ENCODE measurements at places on chromosomes 12 and 14. TPM values are rescaled to one million over a fixed set of nuclear protein-coding genes. Genes with fewer than 3 reads are reported as not detected.

- DNase-seq, result no peak
- H3K4me3 ChIP-seq, result peak overlapping the region; percentile 50
- no peaks in the 10 kb centered on the region for H3K27me3 ChIP-seq
- H3K36me3 ChIP-seq, result no peaks in the 10 kb centered on the region
- peak overlapping the region; percentile 4 for H3K27ac ChIP-seq
These were observed 644 bp upstream of the PPP4R4 start for GRCh38 chr14:94173471-94173884.

- no peak overlapping the region for H3K4me3 ChIP-seq
- no peak for DNase-seq
- no peaks in the 10 kb centered on the region for H3K27me3 ChIP-seq
- H3K27ac ChIP-seq, result no peak overlapping the region
- no peaks in the 10 kb centered on the region for H3K36me3 ChIP-seq
These were observed 27.7 kb upstream of the ETFBKMT start for GRCh38 chr12:31631809-31632208.

DNA sequence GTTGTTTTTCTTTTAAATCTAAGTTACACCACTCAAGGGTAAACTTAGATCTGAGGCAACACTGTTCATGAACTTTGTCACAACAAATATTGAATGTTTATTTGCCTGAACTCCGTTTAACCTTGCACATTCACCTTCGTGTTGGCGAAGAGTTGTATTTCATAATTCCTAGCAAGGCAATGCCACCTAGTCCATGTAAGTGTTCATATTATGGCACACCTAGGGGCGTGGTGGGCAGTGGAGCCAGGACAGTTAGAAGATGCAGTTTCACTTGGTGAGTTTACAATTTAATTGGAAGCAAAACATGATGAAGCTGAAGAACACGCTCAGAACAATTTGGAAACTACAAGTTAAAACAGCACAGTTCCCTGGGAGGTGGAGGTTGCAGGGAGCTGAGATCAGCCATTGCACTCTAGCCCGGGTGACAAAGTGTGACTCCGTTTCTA is 30.4 kb upstream of the GNPNAT1 start:
- no peak for DNase-seq
- no peaks in the 10 kb centered on the region for H3K36me3 ChIP-seq
- no peaks in the 10 kb centered on the region for H3K27me3 ChIP-seq
- H3K4me1 ChIP-seq, result no peaks in the 10 kb centered on the region

DNA sequence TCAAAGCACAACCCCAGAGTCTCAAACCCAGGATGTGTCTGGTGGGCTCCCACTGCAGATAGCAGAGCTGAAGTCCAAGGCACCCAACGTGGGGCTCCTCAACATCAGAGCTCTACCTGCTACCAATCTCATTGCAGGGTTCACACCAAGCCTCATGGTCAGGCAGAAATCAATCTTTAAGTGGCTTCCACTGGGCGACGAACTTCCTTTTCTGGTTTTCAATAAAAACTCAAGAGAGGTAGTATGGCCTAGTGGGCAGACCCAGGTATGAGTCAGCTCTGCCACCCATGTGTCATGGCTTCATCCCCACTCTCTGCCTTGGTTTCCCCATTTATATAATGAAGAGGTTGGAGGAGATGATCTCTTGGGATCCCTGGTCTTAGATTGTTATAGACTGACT is 47.0 kb downstream of the BCL11B start:
- H3K4me1 ChIP-seq, result no peaks in the 10 kb centered on the region
- no peak for DNase-seq
- H3K27ac ChIP-seq, result no peak overlapping the region
- no peak overlapping the region for H3K4me3 ChIP-seq
- no peaks in the 10 kb centered on the region for H3K36me3 ChIP-seq
- H3K27me3 ChIP-seq, result no peaks in the 10 kb centered on the region

DNA sequence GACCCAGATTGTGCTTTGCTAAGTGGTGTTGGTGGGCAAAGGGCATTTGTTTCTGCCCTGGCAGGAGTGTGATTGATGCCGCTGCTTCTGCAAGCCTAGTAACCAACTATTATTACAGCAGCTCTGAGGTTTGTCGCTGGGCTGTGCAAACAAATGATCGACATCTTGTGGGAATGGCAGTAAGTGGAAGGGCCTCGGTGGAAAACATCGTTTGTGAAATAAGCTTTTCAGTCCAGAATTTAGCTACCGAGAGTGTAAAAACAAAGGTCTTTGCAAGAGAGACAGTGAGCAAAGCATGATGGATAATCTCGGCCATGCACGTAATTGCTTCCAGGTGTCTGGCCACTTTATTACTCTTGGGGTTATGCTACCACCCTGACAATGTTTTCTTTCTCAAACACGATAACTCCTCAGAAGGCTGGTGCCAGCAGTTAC is 397.7 kb upstream of the PRICKLE1 start:
- DNase-seq, result no peak
- H3K4me1 ChIP-seq, result no peaks in the 10 kb centered on the region
- no peak overlapping the region for H3K4me3 ChIP-seq
- H3K27me3 ChIP-seq, result no peaks in the 10 kb centered on the region

GRCh38 chr12:48925304-48926011 is at the start of gene FKBP11:
Gene FKBP11 (minus strand): TSS chr12:48925492. CDS start chr12:48925428, 64 bp downstream.
- peak; percentile 26 for DNase-seq
- H3K4me3 ChIP-seq, result peak within 1 kb of the TSS; percentile 53
- peaks cover 4% of the 10 kb centered on the region for H3K4me1 ChIP-seq
- H3K27ac ChIP-seq, result no peak within 1 kb of the TSS

DNA sequence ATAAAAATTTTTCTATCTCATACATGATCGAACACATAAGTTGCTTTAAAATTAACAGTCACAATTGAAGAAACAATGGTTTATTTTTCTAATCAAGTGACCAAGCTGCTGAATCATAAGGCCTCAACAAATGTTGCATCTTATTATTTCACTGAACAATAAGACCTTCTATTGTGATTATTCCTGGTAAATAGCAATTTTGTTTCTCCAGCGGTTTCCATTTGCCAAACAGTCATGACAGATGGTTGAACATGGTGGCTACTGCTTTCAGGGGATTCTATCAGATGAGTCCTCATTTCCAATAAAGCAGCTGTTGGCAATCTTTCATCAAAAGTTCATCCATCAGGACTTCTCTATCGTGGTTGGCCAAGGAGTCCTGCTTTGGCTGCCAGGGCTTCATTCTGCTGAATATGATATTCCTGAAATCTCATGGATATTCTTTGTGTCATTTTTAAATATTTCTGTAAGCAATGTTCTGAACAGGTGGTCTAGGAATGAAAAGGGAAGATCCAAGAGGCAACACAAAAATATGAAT is 13.0 kb downstream of the TOMM20L start:
- H3K27me3 ChIP-seq, result no peaks in the 10 kb centered on the region
- H3K27ac ChIP-seq, result no peak overlapping the region
- peaks cover 4% of the 10 kb centered on the region for H3K36me3 ChIP-seq

DNA sequence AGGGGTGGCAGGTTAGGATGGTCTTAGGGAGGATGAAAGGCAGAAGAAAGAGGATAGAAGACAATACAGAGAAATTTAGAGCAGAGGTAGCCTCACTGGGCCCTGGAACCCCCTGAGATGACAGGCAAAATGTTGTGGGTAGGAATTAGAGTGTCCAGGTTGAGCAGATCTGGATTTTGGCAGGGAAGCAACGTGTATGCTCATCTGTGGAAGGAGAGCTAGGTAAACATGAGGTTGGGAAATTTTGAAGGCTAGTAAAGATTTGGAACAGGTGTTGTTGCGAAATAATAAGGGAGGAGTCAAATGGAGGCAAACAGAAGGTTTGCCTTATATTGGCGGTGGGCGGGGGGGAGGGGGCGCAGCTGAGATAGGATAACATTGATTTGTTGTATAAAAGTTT is 5.3 kb downstream of the HSD17B6 start:
- DNase-seq, result no peak
- no peaks in the 10 kb centered on the region for H3K4me1 ChIP-seq
- no peak overlapping the region for H3K27ac ChIP-seq
- H3K36me3 ChIP-seq, result no peaks in the 10 kb centered on the region
- no peaks in the 10 kb centered on the region for H3K27me3 ChIP-seq
- no peak overlapping the region for H3K4me3 ChIP-seq

GRCh38 chr12:10033783-10034545 is 3.5 kb downstream of the CLEC9A start:
- H3K36me3 ChIP-seq, result no peaks in the 10 kb centered on the region
- H3K4me1 ChIP-seq, result no peaks in the 10 kb centered on the region
- no peaks in the 10 kb centered on the region for H3K27me3 ChIP-seq
- DNase-seq, result no peak
- H3K27ac ChIP-seq, result no peak overlapping the region

GRCh38 chr12:7638064-7638759 is 27.5 kb downstream of the APOBEC1 start:
- no peak overlapping the region for H3K27ac ChIP-seq
- DNase-seq, result no peak
- H3K4me3 ChIP-seq, result no peak overlapping the region
- no peaks in the 10 kb centered on the region for H3K27me3 ChIP-seq
- no peaks in the 10 kb centered on the region for H3K36me3 ChIP-seq

DNA sequence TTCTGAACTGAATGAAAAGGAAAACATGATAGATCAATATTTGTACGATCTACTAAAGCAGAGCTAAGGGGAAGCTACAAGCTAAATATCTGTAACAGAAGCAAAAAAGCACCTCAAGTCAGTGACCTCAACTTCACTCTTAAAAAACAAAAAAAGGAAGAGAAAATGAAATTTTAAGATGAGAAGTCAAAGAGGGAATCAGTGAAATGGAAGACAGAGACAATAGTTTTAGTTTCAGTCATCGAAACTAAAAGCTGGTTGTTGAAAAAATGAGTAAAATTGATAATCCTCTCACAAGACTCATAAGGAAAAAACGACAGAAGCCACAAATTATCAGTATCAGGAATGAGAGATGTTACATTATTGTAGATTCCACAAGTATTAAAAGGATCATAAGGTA is 11.9 kb upstream of the SLC2A13 start:
- H3K27me3 ChIP-seq, result no peaks in the 10 kb centered on the region
- H3K27ac ChIP-seq, result no peak overlapping the region
- no peak overlapping the region for H3K4me3 ChIP-seq
- H3K36me3 ChIP-seq, result no peaks in the 10 kb centered on the region
- no peak for DNase-seq

GRCh38 chr14:63993992-63994391 is 141.2 kb downstream of the SYNE2 start:
- H3K4me3 ChIP-seq, result no peak overlapping the region
- DNase-seq, result no peak
- H3K27me3 ChIP-seq, result no peaks in the 10 kb centered on the region

- H3K27ac ChIP-seq, result no peak overlapping the region
- DNase-seq, result no peak
- H3K4me1 ChIP-seq, result no peaks in the 10 kb centered on the region
- no peaks in the 10 kb centered on the region for H3K36me3 ChIP-seq
These were observed 72.3 kb downstream of the B4GALNT3 start for GRCh38 chr12:531951-532585.

- H3K4me1 ChIP-seq, result no peaks in the 10 kb centered on the region
- no peak overlapping the region for H3K4me3 ChIP-seq
- H3K27ac ChIP-seq, result no peak overlapping the region
- no peaks in the 10 kb centered on the region for H3K27me3 ChIP-seq
These were observed 16.5 kb downstream of the SIX1 start for GRCh38 chr14:60632777-60633176.

DNA sequence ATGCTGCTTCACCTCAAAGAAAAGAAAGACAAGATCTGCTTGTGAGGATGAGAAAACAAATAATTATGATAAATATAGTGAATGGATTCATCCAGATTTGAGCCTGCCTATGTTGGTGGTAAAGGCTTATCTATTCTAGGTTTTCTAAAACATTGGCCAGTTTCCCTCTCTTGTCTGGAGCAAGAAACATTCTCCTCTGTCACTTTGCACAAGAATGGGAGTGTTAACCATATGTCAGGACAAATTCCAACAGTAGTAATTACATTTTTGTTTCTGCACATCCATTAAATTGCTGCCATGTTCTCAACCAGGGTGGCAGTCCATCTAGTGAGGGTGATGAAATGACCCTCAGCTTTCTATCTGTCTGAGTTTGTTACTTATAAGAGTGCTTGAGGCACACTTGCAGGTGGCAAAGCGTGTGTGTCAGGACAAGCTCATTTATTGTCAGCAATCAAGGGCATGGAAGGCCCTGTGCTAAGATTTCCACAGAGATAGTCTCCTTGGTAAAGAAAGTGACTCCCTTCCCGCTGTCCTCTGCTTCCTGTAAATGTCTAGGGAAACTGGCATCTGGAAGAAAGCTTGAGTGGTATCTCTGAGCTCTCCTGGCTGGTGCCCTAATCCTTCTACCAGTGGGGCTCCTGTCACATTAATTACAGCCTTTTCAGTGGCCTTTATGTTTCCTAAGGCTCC is 502.1 kb upstream of the FLRT2 start:
- no peaks in the 10 kb centered on the region for H3K36me3 ChIP-seq
- H3K4me1 ChIP-seq, result no peaks in the 10 kb centered on the region
- no peak overlapping the region for H3K4me3 ChIP-seq
- no peaks in the 10 kb centered on the region for H3K27me3 ChIP-seq
- H3K27ac ChIP-seq, result no peak overlapping the region

GRCh38 chr14:21077672-21078071 is 7.6 kb downstream of the ARHGEF40 start:
- peaks cover 17% of the 10 kb centered on the region for H3K4me1 ChIP-seq
- no peak overlapping the region for H3K4me3 ChIP-seq
- peaks cover 4% of the 10 kb centered on the region for H3K36me3 ChIP-seq
- no peak for DNase-seq

DNA sequence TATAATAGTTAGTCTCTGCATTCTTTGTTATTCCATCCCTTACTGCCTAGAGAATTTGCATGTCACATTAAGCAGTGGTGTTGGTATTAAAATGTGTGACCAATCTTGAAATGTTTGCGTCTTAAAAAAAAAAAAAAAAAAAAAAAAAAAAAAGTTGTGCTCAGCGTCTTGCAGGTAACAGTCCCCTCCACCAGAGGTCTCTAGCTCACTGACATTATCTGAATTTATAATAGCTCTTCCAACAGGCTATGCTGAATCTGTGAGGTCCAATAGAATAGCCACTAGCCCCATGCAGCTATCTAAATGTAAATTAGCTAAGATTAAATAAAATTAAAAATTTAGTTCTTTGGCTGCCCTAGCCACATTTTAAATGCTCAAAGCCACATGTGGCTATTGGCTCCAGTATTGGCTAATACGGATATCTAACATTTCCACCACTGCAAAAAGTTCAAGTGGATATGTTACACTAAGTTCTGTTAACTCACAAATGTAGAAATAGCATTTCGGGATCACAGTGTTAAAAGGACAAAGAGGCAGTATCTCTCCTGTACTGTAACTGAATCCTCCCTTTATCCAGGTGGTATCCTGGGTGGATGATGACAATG is 28.7 kb downstream of the NKX2-8 start:
- peak; percentile 16 for DNase-seq
- H3K27me3 ChIP-seq, result no peaks in the 10 kb centered on the region
- H3K27ac ChIP-seq, result no peak overlapping the region
- H3K36me3 ChIP-seq, result no peaks in the 10 kb centered on the region

GRCh38 chr14:100832311-100832960 is 6.5 kb downstream of the MEG3 start:
- no peaks in the 10 kb centered on the region for H3K4me1 ChIP-seq
- peaks cover 11% of the 10 kb centered on the region for H3K27me3 ChIP-seq
- no peak overlapping the region for H3K4me3 ChIP-seq
- H3K27ac ChIP-seq, result no peak overlapping the region
- peaks cover 4% of the 10 kb centered on the region for H3K36me3 ChIP-seq

GRCh38 chr14:52553671-52554575 is 1.3 kb downstream of the GPR137C start:
- DNase-seq, result peak; percentile 68
- H3K4me3 ChIP-seq, result peak overlapping the region; percentile 86
- H3K27me3 ChIP-seq, result no peaks in the 10 kb centered on the region
- no peaks in the 10 kb centered on the region for H3K36me3 ChIP-seq
- peak overlapping the region; percentile 94 for H3K27ac ChIP-seq
- H3K4me1 ChIP-seq, result peaks cover 16% of the 10 kb centered on the region

RHEBL1 gene
- total RNA-seq, result 4.3 TPM

TMEM52B gene
- total RNA-seq, result not detected

APOF gene
- not detected for total RNA-seq

TMTC1 gene
- total RNA-seq, result 129 TPM

HOXC6 gene
- 3.6 TPM for total RNA-seq

FBXW8 gene
- total RNA-seq, result 30.3 TPM

FAM186B gene
- not detected for total RNA-seq

Measured in tibial nerve (tissue), 4 donors.